ENCODE measurements at places on chromosomes 13 and 19. TPM values are rescaled to one million over a fixed set of nuclear protein-coding genes. Genes with fewer than 3 reads are reported as not detected.

DNA sequence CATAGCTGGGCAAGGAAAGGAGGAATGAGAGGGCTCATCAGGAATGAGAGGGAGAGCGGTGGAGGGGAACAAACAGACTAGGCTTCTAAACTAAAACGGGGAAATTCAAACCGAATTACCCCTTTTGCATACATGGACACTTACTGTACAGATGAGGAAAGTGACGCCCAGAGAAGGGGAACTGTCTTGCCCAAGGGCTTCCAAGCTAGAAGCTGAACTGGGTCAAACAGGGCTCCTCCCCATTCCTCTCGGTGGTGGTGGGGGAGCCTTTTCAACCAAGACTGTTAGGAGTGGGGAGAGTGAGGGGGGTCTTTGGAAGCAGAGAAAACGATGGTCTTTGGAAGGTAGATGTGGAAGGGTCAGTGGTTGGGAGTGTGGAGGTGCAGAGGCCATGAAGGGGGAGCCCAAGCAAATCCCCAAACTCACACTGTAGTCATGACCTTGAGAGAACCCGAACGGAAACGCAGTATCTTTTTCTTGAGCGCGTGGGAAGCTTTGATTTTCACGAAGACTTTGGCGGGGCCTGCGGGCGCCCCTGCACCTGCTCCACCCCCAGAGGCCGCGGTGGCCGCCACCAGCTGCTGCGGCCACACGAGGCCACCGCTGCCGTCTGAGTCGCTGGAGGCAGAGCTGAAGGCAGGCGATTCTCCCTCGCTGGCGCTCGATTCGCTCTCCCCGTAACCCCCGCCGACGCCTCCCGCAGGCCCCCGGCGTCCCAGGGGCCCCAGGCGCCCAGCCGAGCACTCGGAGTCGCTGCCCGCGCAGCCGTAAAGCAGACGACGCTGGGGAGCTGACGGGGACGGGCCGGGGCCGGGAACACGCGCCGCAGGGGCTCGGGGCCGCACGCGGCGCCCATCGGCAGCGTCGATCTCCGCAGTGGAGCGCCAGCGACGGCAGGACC lies 12.3 kb upstream of the GNG8 start:
- DNase-seq, result no peak

ISYNA1 gene
- total RNA-seq, result 39.2 TPM

- DNase-seq, result no peak
Observed at GRCh38 chr19:9786342-9786741, 17.8 kb upstream of the ZNF846 start.

SHC2 gene
- 13.6 TPM for total RNA-seq

CFAP97D2 gene
- not detected for total RNA-seq
